Activated CD4-positive, CD25-positive, alpha-beta regulatory T cell treated with anti-CD3 and anti-CD28 coated beads, Interleukin-2, amount 50 U/mL, for 24 hours (primary cell): ENCODE measurements at places on chromosomes 5 and 9.

- no peak for ATAC-seq
These were observed 8.3 kb downstream of the ZNF483 start for GRCh38 chr9:111533099-111533790.

GRCh38 chr5:151899399-151899798 lies 25.3 kb downstream of the GLRA1 start:
- ATAC-seq: no peak

GRCh38 chr5:1104327-1105006 lies 7.4 kb downstream of the SLC12A7 start:
- no peak for ATAC-seq

DNA sequence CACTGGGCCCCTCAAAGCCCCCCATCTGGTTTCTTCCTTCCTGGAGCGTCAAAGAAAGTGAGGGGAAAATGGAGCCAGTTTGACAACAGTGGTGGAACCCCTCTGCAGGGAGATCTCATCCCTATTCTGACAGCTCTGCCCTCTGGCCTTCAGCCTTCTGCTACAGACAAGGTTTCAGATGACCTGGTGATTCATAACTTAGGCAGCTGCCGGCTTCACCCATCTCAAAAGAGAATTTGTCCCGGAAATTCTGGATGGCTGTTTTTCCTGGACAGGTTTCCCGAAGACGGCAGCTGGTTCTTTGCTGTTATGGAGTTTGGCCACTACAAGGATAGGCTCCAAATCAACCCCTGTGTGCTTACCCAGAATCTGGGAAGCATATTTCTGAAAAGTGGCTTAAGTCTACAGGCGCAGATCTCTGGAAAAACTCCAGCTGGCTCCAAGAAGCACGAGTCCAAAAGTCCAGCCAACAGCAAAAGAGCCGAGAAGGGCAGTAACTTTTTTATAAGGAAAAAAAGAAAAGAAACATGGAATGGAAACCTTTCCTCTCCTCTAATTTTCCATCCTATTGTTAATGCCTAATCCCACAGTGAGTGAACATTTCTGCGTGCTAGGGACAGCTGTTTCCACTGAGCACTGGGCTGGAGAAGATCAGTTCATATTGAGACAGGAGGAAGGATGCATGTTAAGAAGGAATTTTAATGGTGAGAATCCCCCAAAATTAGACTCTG lies 54.5 kb downstream of the ZNF366 start:
- no peak for ATAC-seq

GRCh38 chr5:176733406-176734262 lies 76.7 kb upstream of the UNC5A start:
- ATAC-seq: no peak

DNA sequence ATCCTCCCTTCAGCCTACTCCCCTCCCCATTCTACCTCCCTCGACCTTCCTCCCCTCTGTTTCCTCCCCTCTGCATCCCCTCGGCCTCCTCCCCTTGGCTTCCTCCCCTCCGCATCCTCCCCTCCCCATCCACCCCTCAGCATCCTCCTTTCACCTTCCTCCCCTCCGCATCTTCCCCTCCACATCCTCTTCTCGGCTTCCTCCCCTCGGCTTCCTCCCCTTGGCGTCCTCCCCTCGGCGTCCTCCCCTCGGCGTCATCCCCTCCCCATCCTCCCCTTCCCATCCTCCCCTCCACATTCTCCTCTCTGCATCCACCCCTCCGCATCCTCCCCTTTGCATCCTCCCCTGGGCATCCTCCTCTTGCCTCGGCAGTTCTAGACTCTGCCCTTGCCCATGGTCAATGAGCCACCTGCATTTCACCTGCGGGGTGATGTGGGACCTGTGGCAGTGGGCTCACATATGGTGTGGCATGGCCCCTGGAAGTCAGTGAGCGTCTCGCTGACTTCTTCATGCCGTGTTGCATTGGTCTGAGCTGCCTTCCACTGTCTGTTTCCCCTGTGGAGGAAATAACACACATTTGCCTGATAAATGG lies 113.0 kb downstream of the WNK2 start:
- ATAC-seq: no peak

DNA sequence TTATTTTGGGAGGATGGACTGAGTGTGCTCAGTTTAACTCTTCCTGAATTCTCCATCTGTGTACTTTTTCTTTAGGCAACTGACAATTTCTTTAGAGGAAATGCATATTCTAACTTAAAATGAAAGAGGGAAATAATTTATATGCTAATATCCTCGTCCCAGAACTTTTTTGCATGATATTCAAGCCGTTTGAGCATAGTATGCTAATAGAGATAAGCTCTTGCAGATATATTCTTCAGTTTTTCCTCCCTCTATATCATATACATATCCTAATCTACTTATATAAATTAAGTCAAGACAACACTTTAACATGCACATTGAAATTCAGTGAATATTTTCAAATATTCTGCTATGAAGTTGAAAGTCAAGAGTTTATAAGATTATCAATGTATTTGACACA lies 84.7 kb downstream of the YTHDC2 start:
- ATAC-seq: no peak

DNA sequence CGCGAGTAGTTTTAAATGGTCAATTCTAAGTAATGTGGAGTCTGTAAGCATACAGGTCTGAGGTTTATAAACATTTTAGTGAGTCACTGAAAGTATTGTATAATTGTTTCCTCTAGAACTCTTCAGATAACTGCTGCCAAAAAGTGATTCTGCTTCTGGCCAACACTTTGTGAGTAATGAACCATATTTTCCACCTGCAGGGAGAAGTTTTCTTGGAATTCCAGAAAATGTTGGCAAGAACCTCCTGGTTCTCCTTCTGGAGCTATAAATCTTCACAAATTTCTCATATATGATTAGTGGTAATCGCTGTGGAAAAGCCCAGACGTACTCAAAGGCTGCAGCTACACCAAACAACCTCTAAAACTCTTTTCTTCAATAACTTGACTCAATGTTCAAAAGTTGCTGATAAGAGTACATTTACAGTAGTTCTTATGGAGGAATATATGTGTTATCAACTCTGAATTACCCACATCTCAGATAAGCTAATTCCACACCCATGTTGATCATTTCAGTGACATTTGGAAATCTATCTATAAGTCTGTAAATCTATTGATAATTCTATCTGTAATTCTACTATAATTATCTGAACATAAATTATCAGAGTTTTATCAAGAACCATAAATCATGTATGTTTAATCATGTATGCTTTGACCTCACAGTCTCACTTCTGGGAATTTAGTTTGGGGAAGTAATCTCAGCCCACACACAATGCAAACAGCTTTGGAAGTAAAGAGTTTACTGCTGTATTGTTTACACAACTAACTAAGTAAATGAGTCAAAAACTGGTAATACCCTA lies 74.1 kb downstream of the FNBP1 start:
- peak; percentile 74 for ATAC-seq

DNA sequence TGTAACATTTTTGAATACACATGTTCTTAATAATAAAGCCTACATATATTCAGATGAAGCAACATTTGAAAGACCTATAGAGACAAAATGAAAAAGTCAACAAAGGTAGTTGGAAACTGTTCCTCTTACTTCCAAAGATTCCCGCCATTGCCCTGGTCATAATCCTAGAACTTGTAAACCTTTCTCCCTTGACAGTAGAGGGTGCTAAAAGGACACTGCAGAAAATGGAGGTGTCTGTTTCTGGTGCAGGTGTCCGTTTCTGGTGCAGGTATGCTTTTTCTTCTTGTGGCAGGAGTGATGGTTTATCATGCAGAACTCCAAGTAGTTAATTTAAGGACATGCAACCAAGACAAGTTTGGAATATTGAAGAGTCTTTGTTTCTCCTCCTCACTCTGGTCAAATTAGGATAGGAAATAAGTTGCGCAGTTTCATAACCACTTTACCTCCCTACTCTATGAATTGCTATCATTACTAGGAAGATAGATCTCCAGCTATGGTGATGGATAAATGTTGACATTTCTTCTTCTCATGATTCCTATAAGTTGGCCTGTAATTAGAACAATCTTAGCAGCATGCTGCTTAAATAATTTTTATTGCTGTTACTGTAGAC lies 56.0 kb upstream of the FAM174A start:
- ATAC-seq: no peak

GRCh38 chr9:129184596-129185122 lies 6.6 kb upstream of the IER5L start:
- ATAC-seq: no peak

DNA sequence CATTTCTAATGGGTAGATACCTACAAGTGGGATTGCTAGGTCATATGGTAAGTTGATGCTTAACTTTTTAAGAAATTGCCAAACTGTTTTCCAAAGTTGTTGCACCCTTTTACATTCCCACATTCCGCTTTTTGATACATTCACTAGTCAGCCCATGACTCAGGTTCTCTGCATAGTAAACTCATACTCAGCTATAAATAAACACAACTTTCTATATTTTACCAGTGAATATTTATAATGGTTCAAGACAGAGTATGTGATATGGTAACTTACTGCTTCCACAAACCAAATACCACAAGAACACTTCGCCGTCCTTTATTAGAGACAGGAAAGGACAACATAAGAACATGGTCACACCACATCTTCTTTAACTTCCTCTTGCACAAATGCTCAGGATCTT lies 54.0 kb downstream of the PLPP1 start:
- no peak for ATAC-seq

DNA sequence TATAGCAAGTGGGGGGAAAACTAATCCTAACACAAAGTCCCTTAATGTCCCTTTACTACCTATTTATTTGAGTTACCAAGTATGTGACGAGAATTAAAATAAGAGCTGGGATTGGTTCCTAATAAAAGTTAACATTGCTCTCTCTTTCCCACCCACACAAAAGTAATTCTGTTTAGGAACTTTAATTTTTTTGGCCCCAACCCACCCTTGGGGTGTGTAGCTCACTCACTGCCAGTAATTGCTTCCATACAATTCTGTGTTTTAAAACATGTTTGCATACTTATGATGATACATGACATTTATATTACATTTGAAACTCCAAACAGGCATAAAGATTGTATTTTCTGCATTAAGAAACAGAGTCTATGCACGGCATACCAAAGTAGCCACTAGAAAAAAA lies 106.5 kb downstream of the BNC2 start:
- ATAC-seq: no peak

GRCh38 chr5:66551945-66552344 lies 44.2 kb upstream of the MAST4 start:
- ATAC-seq: no peak

- ATAC-seq: no peak
These were observed 81.6 kb upstream of the HAND1 start for GRCh38 chr5:154559398-154560276.

- ATAC-seq: no peak
These were observed 111.3 kb downstream of the SSBP2 start for GRCh38 chr5:81639556-81639955.

GRCh38 chr9:98057138-98057799 lies 737 bp downstream of the NANS start:
- ATAC-seq: no peak

DNA sequence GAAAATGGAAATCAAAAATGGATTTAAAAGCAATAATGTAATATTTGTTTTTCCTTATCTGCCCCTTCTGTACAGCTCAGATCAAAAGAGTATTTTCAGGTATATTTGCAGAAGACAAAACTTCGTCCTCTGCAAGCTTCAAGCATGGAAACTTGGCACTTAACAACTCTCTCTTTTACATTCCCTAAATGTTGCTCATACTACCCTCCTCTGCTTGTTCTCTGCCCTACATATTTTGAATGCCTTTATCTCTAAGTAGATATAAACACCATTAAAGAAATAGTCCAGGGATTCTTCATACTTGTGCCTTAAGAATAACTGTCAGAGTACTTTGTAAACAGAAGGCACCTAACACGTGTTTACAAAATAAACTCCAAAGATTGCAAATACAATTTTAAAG lies 19.2 kb upstream of the SMC2 start:
- no peak for ATAC-seq

DNA sequence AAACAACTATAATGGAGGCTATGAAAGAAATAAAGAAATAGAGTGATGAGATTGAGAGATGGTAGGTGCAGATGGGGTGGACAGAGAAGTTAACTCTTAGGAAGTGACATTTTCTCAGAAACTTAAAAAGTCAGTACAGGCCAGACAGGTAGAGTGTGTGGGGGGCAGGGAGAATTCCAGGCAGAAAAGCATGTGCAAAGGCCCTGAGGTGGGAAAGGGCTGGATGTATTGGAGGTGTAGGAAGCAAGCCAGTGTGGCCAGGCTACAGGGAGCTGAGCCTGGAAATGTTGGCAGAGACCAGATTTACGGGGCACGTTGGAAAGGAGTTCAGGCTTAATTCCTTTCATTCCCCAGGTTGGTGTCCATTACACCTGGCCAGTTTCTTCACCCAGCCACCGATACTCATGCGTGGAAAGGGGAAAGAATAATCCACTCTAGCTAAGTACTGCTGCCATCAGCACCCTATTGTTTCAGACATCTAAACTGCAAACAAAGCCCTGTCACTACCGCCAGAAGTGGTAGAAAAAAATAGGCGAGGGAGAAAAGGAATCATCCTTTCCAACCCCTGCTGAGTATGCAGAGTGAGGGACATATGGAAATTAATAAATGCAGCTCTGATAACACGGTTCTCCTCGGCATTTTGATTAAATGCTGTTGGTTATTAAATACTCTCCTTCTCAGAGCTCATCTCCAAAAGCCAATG lies 116.8 kb upstream of the GPR151 start:
- ATAC-seq: no peak
